ENCODE measurements at places on chromosomes 4 and X.

- no peak for DNase-seq
Observed at GRCh38 chrX:47574076-47574546, 8.1 kb upstream of the TIMP1 start.

- DNase-seq: no peak
Observed at GRCh38 chrX:115499112-115499805, 61.7 kb upstream of the PLS3 start.

GRCh38 chr4:89193843-89194242 lies 82.5 kb downstream of the TIGD2 start:
- DNase-seq: no peak

GRCh38 chrX:129704491-129704890 lies 34.3 kb upstream of the XPNPEP2 start:
- DNase-seq: no peak

DNA sequence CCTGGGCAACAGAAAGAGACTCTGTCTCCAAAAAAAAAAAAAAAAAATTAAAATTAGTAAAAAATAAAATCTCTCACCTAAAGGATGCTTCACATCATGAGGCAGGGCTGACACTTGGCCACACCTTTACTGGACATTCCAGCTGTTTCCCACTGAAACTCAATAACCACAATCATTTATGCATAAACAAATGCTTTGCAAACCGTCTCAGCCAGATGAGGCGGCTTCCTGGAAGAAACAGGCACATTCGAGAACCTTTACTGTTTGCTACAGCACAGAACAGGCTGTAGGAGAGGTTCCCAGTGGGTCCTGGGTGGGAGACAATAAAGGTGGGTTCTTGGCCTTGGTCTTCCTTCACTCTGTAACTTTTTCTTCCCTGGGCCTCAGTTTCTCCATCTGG lies 10.9 kb upstream of the TBC1D14 start:
- no peak for DNase-seq

DNA sequence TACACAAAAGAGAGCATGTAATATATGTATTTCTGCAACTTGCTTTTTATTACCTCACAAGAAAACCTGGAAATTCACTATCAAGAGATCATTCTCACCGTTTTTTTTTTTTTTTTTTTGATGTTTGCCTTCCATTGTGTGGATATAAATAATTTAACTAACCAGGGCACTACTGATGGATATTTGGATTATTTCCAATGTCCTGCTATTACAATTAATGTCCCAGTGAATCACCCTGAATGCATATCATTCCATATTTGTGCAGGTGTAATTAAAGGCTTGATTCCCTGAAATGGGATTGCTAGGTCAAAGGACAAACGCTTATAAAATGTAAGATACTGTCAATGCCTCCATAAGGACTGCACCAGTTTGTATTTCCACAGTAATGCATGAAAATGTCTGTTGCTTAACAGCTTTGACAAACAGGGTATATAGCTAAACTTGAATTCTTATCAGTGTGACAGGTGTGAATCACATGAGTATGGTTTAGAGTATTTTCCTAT lies 87.8 kb downstream of the NCAPG start:
- no peak for DNase-seq

- DNase-seq: no peak
Observed at GRCh38 chr4:110005461-110006056, 92.9 kb downstream of the EGF start.

DNA sequence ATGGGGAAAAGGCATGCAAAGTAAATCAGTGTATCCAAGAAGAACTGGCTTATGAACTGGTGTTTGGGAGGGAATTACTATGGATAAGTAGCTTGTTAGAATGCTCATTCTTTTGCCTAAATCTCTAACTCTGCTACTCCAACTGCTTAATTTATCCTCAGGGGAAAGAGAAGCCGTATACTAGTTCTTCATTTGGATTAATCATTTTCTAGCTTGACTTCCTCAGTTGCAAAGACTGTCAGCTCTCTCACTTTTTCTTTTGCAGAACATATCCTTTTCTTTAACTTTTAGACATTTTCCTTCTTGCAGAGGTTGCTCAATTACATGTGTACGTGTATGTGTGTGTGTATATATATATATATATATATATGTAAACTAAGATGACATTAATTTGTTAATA lies 21.9 kb downstream of the GPRIN3 start:
- DNase-seq: no peak

- DNase-seq: no peak
Observed at GRCh38 chr4:100420571-100420970, 97.3 kb downstream of the EMCN start.

GRCh38 chr4:19497705-19498104 lies 754.0 kb upstream of the SLIT2 start:
- DNase-seq: no peak

GRCh38 chr4:15004739-15005301 lies 2.5 kb downstream of the CPEB2 start:
- peak; percentile 11 for DNase-seq

Data from CD4-positive, alpha-beta T cell (primary cell).